CD4-positive, alpha-beta T cell treated with Interleukin-4 for 4 hours (primary cell): ENCODE measurements at places on chromosomes 5 and 9.
A peak's percentile ranks its signal among the peaks of the same experiment; 100 is the strongest.

- DNase-seq = no peak
These were observed 34.1 kb upstream of the EFNA5 start for GRCh38 chr5:107704681-107705401.

DNA sequence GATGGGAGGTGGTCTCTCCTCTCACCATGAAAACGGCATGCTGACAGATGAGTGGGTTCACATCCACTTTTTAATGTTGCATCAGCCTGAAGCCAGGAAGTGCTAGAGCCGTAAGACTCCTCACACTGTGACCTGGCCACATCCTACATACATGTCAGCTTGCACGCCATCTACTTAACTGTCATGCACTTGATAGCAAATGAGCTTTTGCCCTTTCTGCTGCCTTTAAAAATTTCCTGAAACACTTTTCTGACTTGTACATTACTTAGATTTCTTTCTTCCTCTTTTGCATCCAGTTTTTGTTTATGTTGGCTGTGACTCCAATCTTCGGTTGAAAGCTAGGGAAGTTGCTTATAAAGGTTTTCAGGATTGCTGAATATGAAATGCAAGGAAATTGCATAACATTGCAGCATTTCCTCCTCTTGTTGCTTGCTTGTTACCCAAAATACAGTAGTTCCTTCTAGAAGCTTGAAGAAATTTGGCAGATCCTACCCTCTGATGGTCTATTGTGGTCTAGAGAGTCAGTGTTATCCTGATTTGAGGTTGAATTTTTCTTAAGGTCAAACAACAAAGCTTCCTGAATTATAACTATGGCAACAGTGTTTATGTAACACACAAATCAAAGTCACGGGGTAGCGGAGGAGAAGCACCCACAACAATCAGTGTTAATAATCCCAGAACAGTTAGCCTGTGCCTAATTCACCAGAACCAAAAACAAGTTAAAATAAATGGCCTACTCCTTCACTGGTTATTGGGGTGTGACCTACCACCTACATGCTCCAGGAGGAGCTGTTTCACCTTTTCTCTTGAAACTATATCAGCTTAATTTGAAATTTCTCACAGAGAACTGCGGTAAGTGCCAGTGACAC is 232.5 kb downstream of the ARHGAP26 start:
- peak; percentile 94 for DNase-seq

DNA sequence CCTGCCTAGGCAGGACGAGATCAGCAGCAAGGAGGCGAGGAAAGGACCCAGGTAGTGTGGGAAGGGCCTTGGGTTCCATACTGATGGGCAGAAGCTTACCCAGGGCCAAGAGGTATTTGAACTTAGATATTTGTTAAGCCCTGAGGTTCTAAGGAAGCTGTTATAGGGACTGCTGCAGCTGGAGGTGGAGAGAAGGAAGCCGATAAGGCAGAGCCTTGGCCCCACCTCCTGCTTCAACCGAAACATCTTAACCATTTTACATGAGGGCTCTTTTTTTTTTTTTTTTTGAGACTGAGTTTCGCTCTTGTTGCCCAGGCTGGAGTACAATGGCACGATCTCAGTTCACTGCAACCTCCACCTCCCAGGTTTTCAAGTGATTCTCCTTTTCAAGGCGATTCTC is 8.6 kb upstream of the AQP3 start:
- DNase-seq = peak; percentile 48

DNA sequence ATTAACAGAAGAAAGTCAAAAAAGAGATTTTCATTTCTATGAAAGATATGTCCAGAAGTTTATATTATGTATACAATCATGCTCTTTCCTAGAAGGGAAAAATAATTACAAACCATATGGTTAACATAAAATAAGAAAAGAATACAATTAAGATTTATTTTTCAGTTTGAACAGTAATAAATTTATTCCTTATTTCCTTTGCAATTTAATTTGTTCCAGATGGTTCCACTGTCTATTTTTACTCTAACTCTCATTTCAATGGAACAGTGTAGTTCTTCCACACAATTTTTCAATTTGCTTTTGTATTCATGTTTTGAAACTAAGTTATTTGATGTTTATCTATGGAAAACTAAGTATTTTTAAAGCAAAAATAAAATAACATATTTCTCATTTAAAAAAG is 1026.3 kb downstream of the TAF11L14 start:
- DNase-seq = no peak

GRCh38 chr9:71465392-71465791 is 302.9 kb downstream of the CEMIP2 start:
- DNase-seq = no peak

DNA sequence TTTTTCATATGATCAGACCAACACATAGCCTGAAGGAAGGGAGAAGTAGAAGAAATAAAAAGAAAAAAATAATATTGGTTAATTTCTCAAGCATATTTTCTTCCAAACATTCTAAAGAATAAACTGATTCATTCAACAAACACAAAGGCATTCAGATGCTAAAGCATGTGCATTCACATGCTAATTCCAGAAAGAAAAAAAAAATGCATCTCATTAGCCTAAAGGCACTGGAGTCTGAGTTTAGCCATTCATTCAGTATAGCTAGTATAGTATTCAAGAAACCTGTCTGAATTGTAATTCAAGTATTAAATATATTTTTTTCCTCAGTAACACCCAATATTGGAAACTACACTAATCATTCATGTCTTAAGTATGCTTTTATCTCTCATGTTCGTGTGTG is 61.0 kb upstream of the FER start:
- no peak for DNase-seq

- no peak for DNase-seq
These were observed 105.2 kb downstream of the ZNF608 start for GRCh38 chr5:124641154-124641792.

- DNase-seq = peak; percentile 56
These were observed 194.7 kb upstream of the FREM1 start for GRCh38 chr9:15104826-15105420.

GRCh38 chr9:116419181-116419580 is 265.6 kb downstream of the PAPPA start:
- no peak for DNase-seq

- DNase-seq = no peak
These were observed 269.5 kb downstream of the GABRB2 start for GRCh38 chr5:161277011-161277410.

DNA sequence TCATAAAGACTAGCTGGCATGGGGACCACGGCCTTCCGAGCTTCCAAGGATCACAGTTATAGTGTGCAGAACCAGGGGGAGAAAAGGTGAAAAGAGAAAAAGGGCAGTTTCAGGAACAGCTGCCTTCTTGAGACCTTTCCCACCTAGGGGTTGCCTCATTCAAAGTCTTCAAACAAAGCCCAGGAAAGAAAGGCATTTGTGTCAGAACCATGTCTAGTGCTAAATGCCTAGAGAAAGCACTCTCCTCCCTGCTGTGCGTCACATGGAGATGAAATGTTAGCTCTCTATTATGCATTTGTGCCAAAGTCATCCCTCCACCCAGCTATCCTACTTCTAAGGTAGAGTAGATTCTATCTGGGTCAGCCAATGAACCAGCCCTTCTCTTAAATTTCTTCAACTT is 1037.3 kb upstream of the WWC1 start:
- no peak for DNase-seq

- no peak for DNase-seq
These were observed 486.7 kb downstream of the RAB3C start for GRCh38 chr5:59069438-59070079.

GRCh38 chr9:116030517-116030916 is 123.1 kb upstream of the PAPPA start:
- DNase-seq = no peak

DNA sequence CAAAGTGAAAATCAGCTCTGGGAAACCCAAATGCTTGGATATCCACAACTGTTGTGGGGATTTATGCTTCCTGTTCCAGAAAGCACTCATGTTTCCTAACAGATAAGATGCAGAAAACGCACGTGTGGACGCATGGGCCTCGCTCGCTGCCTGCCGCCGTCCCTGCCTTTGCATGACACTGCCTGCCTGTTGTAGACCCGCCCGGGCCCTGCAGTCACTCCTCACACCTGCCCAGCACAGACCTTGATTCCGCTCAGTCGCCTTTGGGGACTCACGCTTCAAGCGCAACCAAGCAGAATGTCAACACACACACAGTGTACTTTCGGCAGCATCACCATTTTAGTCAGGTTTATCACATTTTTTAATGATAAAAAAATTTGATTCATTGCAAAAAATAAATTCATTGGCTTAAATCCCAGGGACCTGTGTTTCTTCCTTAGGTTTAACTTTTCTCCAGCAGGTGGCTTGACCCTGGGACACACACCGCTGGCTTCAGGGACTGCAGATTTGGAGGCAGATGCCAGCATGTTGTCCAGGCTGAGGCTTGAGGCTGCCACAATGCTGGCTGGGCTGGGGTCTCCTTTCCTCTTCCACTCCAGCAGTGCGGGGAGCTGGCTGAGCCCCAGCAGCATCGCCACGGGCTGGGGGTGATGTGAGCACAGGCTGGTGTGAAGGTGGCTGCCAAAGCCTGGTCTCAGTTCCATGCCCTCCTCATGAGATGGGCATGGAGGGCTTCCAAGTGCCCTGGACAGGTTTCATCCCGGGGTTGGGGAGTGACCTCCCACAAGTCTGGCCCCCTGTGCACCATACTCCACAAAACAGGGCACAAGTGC is 416.9 kb upstream of the IRX4 start:
- DNase-seq = no peak

DNA sequence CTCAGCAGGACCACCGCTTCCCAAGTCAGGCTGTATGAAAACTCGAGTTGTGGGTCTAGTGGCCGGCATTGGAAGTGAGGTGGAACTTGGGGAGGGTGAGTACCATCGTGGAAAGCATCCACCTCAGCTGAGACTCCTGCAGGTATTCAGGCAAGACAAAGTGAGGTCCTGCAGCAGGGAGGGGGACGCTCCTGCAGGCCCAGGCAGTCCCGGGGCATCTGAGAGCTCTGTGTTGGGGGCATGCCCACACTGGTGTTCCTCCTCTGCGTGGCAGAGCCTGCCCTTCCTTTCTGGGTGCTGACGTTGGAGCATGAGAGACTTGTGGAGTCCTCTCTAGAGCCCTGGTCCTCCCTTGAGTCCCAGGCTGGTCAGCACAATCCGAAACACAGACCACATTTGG is 187.7 kb downstream of the CACNA1B start:
- no peak for DNase-seq

DNA sequence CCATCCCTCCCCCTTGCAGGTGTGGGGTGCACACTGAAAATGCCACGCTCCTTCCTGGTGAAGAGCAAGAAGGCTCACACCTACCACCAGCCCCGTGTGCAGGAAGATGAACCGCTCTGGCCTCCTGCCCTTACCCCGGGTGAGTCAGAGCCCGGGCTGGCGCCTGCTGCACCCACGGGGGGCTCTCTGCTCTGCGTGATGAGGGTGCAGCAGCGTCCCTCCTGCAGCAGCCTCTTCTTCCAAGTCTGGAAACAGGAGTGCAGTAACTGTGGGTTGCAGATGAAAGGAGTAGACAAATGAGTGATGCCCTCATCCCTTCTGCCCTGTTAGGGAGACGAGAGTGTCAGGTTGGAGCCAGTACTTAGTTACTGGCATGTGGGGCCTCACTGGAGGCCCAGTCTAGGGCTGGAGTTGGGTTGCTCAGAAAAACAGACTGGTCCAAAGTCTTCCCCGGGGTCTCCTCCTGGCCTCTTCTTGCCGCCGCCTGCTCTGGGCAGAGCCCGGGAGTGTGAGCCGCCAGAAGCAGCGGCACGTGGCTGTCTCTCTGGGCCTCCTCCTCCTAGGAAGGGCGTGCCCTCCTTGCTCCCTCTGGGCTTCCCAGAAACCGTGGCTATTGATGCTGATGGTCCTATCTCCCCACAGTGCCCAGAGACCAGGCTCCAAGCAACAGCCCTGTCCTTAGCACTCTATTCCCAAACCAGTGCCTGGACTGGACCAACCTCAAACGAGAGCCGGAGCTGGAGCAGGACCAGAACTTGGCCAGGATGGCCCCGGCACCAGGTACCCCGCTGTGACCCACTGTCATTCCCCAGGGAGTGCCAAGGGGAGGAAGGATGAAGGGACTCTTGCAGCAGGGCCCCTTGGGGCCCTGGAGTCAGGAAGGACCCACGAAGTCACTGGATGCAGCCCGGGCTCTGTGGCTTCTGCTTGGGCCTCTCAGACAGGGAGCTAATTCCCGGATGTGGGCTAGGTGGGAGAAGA is 8.4 kb downstream of the GFI1B start:
- no peak for DNase-seq

- peak; percentile 29 for DNase-seq
These were observed 1.1 kb upstream of the DNAJB5 start for GRCh38 chr9:34988218-34989002.

- DNase-seq = peak; percentile 30
These were observed at the start of gene PDGFRB for GRCh38 chr5:150155258-150156026. PDGFRB (minus strand) TSS chr5:150155845; CDS start chr5:150137047, 18,798 bp downstream.

DNA sequence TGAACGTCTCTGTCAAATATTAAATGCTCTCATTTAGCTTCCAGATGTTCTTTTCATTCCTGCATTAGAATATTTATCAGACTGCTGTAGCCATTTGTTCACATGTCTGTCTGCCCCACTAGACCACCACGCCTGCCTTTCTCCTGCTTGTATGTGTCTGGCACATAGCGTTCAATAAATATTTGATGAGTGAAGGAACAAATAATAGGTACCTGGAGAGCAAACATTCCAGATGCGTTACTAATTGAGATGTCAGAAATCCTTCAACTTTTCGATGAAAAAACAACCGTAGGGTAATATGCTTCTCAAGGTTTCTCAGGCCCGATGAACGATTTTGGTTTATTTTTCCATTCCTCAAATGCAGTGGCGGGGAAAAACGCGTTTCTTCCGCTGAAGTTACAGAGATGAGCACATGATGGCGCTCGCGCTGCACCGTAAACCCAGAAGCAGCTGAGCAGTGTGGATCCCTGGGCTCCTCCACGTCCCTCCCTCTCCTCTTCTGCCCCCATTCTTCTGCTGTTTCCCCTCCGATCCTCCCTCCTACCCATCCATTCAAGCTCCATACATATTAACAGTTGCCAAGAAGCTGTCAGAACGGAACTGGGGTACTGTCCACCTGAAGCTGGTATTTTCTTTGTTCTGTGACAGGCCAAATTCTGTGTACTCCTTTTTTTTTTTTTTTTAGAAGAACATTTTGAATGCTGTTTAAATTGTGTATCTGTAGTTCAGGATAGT is 245.4 kb downstream of the MPDZ start:
- DNase-seq = no peak

- DNase-seq = no peak
These were observed 405.9 kb downstream of the TLE4 start for GRCh38 chr9:79977510-79978197.

DNA sequence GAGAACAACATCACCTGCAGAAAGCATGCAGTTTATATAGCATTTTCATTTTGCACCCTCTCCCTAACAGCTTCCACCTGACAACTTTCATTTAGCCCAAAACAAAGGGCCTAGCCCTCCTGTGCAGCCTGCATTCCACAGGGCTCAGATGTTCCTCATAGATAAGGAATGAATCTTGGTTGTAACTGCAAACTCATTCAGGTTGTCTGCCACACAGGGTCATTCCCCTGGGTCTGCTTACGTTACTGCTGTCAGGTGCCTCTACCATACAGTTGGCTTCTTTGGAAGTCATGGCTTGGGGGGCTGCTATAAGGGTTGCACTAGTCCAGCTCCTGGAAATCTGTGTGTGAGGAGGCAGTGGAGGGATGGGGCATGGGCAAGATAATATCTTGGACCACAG is 2.7 kb upstream of the DCP2 start:
- no peak for DNase-seq
